Stimulated activated CD8-positive, alpha-beta memory T cell treated with anti-CD3 and anti-CD28 coated beads, Interleukin-2, amount 100 ng/mL, for 1 hour (primary cell): ENCODE measurements at places on chromosomes 13 and 19.

DNA sequence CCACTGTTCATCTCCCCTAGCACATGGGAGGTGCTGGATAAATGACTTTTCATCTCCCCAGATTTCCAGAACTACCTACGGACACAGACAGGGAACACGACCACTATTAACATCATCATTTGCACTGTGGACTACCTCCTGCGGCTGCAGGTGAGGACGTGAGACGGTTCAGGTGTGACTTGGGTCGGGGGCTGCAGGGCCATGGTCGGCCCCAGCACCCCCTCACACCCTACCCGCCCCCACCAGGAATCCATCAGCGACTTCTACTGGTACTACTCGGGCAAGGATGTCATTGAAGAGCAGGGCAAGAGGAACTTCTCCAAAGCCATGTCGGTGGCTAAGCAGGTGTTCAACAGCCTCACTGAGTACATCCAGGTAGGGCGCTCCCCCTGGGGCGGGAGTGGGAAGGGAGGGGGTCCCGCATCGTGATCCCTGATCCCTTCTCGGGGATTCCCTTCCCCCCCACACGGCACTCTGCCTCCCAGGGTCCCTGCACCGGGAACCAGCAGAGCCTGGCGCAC lies 74.4 kb downstream of the MAP4K1 start:
- no peak for DNase-seq

GRCh38 chr13:100573121-100573520 lies 15.5 kb downstream of the GGACT start:
- peak; percentile 62 for DNase-seq

GRCh38 chr13:53121131-53121773 lies 92.6 kb downstream of the OLFM4 start:
- DNase-seq = no peak

GRCh38 chr13:111541752-111542529 lies 221.5 kb downstream of the TEX29 start:
- DNase-seq = no peak

DNA sequence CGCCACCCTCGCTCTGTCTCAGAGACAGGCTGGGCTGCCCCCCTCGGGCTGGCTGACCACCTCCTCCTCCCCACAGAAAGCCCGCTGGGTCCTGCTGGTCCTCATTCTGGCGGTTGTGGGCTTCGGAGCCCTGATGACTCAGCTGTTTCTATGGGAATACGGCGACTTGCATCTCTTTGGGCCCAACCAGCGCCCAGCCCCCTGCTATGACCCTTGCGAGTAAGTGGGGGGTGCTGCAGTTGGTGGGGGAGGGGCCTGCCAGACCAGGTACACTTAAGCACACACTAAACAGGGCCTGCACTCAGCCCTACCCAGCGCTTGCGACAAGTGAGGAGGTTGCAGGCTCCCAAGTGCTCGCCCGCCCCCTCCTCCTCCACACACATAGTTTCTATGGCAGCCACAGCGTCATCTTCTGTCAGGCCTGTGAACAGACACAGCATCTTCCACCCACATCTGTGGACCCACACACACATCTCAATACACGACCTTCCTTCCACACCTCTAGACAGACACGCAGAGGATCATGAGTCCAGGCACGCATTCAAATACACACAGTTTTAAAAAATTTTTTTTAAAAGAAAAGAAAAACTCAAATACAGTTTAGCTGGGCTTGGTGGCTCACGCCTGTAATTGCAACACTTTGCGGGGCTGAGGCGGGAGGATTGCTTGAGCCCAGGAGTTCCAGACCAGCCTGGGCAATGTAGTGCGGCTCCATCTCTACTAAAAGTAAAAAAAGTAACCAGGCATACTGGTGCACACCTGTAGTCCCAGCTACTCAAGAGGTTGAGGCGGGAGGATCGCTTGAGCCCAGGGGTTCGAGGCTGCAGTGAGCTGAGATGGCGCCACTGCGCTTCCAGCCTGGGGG lies 18.4 kb downstream of the PLD3 start:
- no peak for DNase-seq

- DNase-seq = no peak
Measured at GRCh38 chr19:35977446-35978222, 17.4 kb upstream of the SDHAF1 start.

DNA sequence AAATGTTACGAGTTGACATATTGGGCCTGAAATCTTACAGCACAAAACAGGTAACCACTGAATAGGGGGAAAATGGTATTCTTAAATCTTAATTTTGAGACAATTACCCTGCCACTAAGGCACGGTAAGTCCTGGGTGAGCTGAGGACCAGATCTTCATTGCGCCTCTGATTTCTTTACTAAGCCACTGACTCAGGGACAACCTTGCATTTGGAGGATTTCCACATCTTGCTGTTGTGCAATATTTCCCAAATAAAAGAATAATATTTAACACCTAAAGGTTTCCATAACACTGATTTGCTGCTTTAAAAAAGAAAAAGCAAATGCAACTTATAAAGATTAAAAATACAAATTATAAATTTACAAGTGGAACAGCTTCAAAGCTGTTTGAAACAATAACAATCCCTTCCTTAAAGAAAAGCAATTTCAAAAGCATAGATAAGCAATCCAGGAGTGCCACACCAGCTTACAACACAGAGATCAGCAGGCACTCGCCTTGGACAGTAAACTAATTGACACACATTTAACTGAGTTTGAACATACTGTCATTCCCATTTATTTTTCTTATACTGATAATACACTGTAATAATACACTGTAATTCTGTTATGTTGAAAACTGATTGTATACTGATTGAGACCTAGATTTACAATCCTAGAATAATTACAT lies 79.6 kb upstream of the DOCK9 start:
- DNase-seq = no peak

DNA sequence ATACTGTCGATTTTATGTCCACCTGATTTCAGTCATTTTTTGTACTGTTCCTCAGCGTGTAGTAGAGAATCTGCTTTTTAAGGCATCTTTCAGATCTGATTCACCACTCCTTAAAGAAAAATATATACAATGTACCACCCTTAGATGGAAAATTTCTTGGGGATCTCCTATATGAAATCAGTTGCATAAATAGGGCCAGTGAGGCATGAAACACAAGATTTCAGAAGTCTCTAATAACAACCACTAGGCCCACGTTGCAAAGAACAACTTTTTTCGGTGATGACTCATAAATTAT lies 1.4 kb downstream of the USP12 start:
- DNase-seq = no peak

GRCh38 chr13:47119575-47120235 lies 222.9 kb upstream of the HTR2A start:
- DNase-seq = no peak

DNA sequence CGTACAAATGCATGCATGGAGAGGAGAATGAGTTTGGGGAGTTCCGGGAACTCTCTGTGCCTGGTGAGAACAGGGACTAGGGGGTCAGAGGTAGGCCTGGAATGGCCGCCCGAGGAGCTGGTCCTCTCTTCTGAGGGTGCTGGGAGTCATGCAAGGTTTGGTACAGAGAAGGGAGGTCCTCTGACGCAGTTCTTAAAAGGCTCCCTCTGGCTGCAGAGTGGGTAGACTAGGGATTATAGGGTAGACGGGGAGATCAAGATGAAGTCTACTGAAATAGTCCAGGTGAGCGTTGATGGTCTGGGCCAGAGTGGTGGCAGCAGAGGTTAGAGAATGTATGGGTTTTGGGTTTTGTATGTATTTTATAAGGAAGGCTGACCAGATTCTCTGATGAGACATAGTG lies 796 bp downstream of the ZNF304 start:
- no peak for DNase-seq

- no peak for DNase-seq
Measured at GRCh38 chr13:41722684-41723535, 238.0 kb downstream of the VWA8 start.

DNA sequence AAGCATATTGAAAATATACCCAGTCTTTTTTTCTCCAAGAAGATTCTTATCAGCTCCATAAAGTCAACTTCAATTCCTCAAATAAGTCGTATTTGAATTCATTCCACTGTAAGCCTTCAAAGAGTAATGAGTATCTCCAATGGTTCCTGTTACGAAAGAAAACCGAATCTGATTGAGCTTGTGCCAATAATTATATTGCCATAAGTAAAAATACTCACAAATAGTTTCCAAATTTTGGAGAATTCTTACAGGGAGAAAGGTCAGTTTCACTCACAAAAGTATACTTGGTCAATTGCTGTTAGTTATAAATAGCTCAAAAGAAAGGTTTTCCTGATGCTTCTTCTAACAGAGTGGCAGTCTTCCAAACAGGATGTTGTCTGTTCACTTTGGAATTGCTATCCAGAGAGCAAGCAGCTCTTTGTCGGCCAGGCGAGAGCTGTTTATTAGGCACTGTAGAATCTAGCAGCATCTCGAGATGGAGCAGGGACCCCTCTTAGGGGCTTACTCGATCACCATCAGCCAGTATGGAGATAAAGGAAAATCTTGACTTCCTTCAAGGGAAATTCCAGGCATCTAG lies 13.5 kb downstream of the ERICH4 start:
- no peak for DNase-seq

DNA sequence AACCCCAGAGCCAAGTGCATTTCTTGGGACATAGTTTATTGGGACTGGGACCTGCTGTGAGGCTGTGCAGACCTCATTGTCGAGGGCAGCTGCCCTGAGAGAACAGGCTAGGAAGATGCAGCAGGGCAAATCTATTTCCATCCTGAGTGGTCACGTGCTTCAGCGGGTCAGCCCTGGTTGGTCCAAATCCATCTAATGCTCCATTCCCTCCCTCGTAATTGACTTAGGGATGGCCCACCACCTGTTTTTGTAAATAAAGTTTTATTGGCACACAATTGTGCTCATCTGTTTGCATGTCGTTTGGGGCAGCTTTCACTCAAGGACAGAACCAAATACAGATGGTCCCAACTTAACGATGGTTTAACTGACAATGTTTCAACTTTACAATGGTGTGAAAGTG lies 75.5 kb upstream of the ADGRE5 start:
- DNase-seq = no peak

DNA sequence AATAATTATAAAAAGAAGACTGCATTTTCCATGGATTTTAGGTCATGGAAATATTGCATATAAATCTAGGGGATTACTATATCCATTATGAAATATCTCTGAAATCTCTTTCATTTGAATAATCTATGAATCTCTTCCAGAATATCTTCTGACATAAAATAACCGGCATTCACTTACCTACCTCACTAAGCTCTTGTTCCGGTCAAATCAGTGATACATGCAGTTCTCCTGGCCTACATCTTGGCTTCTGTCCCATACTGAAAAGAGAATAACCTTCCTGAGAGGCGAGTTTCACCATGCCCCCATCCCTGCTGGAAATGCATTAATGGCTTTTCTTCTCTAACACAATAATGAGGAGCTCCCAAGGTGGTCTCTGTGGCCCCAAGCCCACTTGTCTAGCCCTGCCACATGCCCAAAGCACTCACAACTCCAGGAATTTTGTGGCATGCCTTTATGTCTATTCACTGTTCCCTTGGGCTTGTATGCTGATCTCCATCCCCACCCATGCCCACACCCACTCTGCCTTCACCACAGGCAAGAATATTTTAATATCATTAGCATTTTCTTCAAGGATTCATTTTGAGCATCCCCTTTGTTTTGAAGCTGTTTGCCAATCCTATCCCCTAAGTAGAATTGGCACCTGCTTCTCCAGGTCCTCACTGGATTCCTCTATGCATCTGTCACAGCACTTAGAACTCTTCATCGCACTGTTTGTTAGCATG lies 401.6 kb downstream of the COG6 start:
- DNase-seq = no peak

- no peak for DNase-seq
Measured at GRCh38 chr13:30800107-30800506, 64.8 kb downstream of the ALOX5AP start.

- no peak for DNase-seq
Measured at GRCh38 chr13:72145383-72145782, 278.4 kb upstream of the DACH1 start.

GRCh38 chr19:19661675-19662251 lies 1.7 kb downstream of the ATP13A1 start:
- DNase-seq = no peak

GRCh38 chr13:76968041-76968440 lies 19.7 kb downstream of the ACOD1 start:
- DNase-seq = no peak

- no peak for DNase-seq
Measured at GRCh38 chr13:106246242-106246641, 289.2 kb downstream of the EFNB2 start.

- no peak for DNase-seq
Measured at GRCh38 chr19:1856345-1856697, 7.1 kb downstream of the KLF16 start.

DNA sequence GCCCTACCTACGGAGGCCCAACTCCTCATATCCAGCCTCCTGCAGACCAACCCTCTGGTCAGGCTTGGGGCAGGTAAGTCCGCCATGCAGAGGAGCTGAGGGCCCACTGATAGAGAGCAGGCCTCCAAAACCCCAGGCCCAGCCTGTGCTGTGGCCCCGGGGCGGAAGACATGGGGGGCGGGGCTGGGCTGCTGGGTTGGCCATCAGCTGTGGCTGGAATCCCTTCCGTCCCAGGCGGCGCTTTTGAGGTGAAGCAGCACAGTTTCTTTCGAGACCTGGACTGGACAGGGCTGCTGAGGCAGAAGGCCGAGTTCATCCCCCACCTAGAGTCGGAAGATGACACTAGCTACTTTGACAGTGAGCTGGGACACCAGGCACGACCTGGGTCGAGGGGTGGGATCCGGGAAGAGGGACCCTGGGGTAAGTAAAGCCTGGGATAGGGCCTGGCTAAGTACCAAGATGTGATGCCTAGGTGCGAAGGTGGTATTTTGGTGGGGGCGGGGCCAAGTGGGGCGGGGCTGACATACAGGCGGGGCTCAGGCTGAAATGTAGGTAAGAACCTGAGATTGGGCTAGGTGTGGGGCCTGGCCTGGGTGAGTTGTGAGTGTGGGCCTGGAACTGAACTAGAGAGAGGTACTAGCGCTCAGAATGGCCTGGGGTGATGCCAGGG lies 15.4 kb downstream of the DNASE2 start:
- no peak for DNase-seq

GRCh38 chr13:37453246-37453645 lies 145.3 kb downstream of the POSTN start:
- DNase-seq = no peak

GRCh38 chr19:47176071-47176626 lies 45.5 kb downstream of the SAE1 start:
- no peak for DNase-seq

- DNase-seq = no peak
Measured at GRCh38 chr13:93765062-93765461, 538.5 kb downstream of the GPC6 start.

DNA sequence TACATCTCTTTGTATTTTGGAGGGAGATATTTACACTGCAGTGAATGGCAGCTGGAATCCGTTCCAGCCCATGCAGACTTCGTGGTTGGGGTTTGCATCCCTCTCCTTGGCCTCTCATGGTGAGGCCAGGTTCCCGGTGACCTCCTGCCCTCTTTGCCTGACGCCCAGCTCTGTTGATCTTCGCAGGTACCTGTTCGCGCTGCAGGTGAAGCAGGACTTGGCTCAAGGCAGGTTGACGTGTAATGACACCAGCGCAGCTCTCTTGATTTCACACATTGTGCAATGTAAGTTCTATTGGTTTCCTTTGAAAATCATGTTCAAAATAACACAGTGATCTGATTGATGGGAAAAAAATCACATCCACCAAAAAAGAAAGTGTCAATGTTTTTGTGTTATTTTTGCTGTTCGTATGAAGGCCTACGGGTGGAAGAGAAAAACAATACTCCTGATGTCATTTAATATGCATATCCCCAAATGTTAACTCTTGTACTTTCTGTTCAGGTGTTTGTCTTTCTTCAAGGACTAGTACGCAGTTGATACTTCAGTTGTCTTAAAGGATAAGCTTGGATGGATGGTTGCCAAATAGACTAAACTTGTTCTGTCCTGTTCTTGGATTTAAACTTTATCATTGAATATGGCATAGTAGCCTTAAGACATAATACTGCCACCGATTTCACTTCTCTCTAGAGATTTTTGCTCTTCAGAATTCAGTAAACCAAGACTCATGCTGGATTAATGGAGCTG lies 199.1 kb downstream of the STK24 start:
- DNase-seq = no peak
